ENCODE measurements at places on chromosomes 13 and 19. TPM values are rescaled to one million over a fixed set of nuclear protein-coding genes. Genes with fewer than 3 reads are reported as not detected.

DNA sequence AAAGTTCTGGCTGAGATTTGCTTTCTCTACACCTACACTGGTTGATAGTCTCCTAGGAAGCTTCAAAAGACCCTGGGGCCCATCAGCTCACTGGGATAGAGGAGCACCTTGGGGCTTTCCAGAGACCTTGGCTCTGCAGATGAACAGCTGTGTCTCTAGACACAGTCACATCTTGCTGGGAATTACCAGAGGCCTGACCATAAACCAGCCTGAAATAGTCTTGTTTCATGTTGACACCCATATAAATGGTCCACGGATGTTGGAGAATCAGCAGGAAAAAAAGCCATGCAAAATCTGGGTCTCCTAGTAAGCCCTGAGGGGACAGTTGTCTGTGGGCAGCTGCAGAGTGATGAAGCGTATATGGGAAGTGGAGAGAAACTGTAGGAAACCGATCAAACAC lies 207.6 kb downstream of the DNAJC15 start:
- no peak for DNase-seq

DNA sequence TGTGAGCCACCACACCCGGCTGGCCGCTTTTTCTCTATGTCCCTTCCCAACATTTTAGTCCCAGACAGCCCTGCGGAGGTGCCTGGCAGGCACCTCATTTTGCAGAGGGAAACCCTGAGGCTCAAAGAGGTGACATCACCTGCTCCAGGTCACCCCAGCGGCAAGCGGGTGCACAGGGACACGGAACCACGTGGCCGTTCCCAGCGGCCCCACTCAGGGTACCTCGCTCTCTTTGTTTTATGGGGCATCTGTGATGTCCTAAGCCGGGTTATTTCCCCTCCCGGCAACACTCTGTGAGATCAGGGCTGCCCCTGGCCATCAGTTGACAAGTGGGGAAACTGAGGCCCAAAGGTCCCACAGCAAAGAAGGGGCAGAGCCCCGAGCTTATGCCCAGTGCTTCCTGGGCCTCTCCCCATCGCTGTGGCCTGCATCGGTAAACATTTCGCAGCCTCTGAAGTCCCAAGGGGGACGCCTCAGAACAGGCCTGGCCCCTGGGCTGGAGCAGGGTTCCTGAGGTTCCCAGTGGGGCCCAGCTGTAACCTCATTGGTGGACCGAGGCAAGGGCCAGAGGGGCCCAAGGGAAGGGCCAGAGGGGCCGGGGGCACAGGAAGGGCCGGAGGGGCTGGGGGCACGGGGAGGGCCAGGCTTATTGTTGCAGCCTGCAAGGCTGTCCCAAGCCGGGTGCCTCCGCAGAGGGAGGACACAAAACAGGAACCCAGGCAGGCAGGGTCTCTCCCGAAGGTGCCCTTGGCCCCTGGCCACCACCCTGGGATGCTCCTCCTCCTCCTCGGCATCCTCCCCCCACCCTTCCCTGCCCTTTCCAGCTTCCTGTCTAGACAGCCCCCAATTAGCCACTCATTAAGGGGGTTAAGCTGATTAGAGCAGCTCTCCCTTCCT lies 39.0 kb downstream of the SMIM24 start:
- no peak for DNase-seq

- no peak for DNase-seq
Observed at GRCh38 chr19:43720936-43721335, 5.1 kb downstream of the IRGC start.

- DNase-seq: no peak
Observed at GRCh38 chr13:84192125-84192524, 309.9 kb upstream of the SLITRK1 start.

- peak; percentile 30 for DNase-seq
Observed at GRCh38 chr19:46823049-46823448, 27.6 kb downstream of the AP2S1 start.

DNA sequence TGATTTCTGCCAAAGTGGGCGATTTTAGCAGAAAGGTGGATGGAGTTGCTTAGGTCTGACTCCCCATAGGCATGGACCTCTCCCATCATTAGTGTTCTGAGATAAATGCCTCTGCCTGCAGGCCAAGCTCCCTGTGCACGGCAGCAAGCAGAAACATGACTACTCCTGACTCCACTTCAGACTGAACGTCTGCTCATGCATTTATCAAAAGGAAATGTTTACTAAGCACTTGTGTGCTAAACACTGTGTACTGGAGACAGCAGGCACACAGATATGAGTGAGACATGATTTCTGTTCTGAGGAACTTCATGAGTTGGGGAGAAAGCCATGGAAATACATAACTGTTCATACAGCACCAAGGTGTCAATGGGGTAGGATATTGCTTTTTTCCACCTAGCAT lies 149.6 kb downstream of the MIPEP start:
- no peak for DNase-seq

DNA sequence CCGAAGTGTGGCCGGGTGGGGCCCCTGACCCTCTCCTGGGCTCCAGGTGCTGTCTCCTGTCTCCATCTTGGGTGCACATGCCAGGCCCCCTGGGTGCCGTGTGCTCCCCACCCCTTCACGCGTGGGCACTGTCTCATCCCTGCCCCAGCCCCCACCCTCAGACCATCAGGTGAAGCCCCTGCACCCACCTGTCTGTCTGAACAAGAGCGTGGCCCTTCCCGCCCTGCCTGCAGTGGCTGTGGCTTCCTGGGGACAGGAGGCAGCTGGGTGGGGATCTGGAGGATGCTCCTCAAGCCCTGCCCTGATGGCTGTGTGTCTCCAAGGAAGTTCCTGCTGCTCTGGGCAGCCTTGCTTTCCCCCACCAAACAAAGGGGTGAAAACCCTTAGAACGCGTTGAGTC lies 2.2 kb downstream of the PRR22 start:
- no peak for DNase-seq

HNRNPM gene
- total RNA-seq: 41.9 TPM

CNN1 gene
- total RNA-seq: 148 TPM

- DNase-seq: no peak
Observed at GRCh38 chr13:48603375-48603774, 50.4 kb upstream of the CYSLTR2 start.

GRCh38 chr19:17645339-17645963 lies 42.7 kb downstream of the UNC13A start:
- DNase-seq: no peak

APLP1 gene
- total RNA-seq: 3.5 TPM

UGGT2 gene
- 63.0 TPM for total RNA-seq

DNA sequence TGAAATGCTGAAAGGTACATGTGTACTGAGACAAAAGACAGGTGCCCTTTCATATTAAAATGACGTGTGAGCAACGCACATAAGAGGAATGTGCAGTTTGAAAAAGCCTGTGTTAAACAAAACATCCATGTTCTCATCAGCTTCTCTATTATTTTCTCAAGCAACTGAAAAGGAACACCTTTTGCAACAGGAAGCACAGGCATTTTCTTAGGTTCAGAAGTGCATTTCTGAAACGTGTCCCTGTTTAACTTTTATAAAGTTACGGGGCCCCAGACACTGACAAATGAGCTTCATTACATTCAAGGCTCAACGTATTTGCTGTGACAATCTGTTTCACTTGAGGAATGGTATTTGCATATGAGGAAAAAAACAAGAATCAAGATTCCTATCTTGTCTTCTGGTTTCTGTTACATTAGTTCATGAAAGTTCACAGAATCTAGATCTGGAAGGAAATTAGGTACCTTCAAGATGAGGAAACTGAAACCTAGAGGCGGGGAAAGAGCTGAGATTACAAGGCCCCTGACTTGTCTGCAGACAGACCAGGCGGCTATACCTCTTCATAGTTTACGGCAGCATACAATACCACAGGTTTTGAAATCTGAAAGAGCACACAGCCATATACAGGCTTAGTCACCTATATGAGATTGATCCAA lies 431.7 kb downstream of the KLF12 start:
- peak; percentile 10 for DNase-seq

- DNase-seq: no peak
Observed at GRCh38 chr19:30924670-30925069, 424.6 kb downstream of the TSHZ3 start.

TUBA3C gene
- not detected for total RNA-seq

- DNase-seq: no peak
Observed at GRCh38 chr19:28020619-28021258, 1192.2 kb downstream of the UQCRFS1 start.

- no peak for DNase-seq
Observed at GRCh38 chr13:32409001-32409313, 19.0 kb downstream of the N4BP2L1 start.

CABP5 gene
- not detected for total RNA-seq

KRTDAP gene
- total RNA-seq: not detected

GRCh38 chr19:17933414-17934129 lies 757 bp downstream of the CCDC124 start:
- peak; percentile 27 for DNase-seq

SLC1A6 gene
- not detected for total RNA-seq

DNA sequence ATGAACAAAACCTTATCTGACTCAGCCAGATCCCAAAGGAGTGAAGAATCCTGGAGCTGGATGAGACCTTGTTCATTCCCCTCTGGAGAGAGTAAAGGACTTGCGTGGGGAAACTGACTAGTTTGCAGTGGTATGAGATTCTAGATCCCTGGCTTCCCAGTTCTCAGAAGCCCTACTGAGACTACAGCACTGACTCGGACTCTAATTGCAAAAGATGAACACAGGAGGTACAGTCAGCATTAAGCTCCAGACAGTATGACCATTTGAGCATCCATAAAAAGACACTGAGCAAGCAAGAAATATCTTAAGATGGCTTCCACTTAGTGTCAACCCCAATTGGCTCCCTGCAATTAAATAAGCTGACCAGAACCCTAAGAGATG lies 6.8 kb downstream of the ZC3H4 start:
- no peak for DNase-seq

DNA sequence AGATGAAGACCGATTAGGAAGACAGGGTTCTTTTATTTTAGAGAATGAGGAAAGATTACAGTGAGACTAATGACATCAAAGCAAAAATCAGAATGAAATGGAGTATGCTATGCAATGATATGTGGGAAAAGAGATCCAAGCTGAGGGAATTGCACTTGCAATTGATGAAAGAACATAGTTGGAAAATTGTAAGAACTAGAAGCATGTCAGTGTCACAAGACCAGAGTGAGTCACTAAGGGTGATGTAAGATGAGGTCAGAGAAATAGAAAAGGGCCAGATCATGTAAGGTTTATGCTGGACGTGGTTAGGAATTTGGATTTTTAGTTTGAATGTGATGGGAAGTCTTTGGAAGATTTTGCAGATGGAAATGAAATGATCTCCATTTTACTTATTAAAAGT lies 1937.3 kb downstream of the OLFM4 start:
- no peak for DNase-seq

- DNase-seq: no peak
Observed at GRCh38 chr13:105921711-105922110, 613.8 kb downstream of the EFNB2 start.

ZNF154 gene
- 1.7 TPM for total RNA-seq

All from fibroblast of villous mesenchyme (primary cell).